ENCODE measurements at places on chromosomes 11 and 22.

DNA sequence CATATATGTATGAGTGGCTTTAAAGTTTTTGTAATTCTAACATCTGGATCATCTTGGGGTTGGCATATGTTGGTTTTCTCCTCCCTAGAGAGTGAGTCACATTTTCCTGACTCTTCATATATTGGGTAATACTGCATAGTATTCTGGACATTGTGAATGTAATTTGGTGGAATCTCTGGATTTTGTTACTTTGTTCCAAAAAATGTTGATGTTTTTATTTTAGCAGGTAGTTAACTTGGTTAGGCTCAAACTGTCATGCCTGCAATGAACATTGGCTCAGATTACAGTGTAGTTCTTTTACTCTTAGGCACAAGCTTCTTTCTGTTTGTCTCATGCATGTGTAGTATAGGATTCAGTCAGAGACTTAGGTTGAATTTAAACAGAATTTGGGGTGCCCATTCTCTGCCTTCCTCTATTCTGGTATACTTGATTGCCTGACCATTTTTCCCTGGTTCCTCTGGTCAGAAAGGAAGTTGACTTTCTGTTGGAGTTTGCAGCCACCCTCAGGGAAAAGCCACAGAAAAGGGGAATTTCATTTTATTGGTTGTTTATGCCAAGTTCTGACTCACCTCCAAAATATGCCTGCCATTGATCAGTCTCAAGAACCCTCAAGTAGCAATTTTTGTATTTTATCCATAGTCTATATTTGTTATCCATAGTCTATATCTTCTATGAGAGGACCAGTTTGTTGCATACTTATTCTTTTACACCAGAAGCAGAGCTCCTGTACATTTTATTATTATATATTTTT lies 151.7 kb downstream of the UVRAG start:
- no peak for DNase-seq

- no peak for DNase-seq
Observed at GRCh38 chr11:118366287-118366686, 6.9 kb downstream of the UBE4A start.

DNA sequence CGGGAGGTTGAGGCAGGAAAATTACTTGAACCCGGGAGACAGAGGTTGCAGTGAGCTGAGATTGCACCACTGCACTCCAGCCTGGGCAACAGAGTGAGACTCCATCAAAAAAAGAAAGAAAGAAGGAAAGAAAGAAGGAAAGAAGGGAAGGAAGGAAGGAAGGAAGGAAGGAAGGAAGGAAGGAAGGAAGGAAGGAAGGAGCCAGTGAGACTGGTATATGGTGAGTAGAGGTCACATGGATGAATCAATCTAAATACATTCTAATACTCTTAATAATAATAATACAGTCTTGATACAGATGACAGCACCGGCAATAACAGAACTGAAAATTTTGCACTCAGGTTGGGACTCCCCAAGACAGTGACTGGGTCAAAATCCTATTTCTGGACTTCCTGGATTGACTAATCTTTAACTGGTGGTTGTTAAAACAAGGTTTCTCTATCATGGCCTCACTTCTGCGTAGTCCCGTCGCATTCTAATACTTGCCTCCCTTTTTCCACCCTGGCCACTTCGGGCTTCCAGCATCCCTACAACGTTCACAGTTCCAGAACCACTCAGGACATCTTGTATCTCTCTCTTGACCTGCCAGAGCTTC lies 53.5 kb upstream of the EIF3M start:
- DNase-seq, result no peak

- DNase-seq, result peak; percentile 69
Observed at GRCh38 chr22:38202437-38203089, 769 bp downstream of the MAFF start.

DNA sequence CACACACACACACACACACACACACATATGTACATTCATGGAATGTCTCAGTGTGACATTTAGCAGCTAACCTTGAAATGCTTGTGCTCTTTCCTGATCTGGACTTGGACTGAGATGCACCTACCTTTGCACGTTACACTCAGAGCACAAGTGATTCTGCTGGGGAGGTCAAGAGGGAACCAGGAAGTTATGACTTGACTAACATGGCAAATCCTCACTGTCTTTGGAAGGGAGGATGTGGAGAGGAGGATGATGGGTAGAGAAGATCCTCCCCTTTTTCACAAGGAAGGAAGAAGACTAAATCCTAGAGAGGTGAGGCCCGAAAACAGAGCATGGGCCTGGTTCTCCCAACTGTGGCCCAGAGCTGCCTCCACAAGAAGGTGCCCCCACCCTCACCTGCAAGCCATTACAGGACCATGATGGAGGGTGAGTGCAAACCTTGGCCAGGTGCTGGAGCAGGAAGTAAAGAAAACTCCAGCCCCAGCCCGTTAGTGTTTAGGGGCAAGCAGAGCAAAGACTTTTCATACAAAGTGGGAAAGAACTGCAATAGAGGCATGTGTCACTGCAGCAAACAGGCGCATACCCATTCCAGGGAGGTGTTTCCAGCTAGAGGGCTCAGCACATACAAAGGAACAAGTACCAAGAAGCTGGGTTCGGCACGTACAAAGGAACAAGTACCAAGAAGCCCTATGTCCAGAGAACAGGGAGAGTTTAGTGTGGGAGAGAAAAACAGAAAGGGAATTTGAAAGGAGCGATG lies 26.4 kb downstream of the SCN4B start:
- no peak for DNase-seq

DNA sequence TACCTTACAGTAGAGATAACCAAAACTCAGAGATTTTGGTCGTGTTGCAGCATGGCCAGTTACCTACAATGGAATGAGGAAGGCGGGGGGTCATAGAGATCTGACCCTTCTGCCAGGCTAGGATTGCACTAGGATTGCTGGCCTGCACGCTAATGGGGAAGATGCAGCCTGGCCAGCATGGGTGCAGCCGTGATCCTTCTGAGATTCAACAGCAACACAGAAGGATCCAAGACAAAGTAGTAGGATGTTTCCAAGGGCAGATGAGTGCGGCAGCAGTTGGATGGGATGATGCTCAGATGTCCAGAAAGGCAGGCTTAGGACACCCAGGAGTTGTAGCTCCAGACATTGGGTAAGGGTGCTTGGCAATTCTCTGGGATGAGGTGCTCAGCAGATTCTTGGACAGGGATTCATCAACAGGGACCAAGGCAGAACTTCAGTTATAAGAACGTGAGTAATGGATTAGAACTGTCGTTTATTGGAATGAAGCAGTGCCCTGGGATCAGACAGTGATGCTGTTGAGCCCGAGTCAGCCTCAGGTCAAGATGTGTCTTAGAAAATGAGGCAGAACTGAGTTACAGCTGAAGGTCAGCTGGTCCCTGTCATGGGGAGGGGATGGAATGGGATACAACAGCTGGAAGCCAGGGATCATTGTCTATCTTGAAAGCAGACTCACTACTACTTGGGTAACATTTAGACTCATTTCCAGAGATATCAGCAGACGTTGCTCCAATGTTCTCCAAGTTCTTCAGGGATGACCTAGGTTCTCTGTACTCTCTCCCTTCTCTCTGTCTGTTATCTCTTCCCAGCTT lies 71.0 kb downstream of the PARVA start:
- no peak for DNase-seq

- DNase-seq, result no peak
Observed at GRCh38 chr11:61967924-61968757, 707 bp upstream of the FTH1 start.

DNA sequence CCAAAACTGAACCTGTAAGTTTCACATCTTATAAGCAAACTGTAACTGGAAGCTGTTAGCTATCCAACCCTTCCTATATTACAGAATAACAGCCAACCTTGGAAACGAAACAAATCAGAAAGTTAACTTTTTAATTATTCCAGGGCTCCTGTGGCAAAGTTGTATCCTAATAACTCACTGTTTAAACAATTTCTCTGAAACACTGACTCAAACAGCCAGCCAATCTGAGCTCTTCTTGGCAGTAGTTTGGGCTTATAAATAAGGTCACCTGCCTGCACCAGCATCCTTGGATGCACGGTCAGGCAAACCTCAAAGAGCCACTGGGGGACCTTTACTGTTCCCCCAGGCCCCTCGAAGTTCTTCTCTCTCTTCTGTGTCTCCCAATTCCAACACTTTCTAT lies 5.0 kb downstream of the CELSR1 start:
- no peak for DNase-seq

DNA sequence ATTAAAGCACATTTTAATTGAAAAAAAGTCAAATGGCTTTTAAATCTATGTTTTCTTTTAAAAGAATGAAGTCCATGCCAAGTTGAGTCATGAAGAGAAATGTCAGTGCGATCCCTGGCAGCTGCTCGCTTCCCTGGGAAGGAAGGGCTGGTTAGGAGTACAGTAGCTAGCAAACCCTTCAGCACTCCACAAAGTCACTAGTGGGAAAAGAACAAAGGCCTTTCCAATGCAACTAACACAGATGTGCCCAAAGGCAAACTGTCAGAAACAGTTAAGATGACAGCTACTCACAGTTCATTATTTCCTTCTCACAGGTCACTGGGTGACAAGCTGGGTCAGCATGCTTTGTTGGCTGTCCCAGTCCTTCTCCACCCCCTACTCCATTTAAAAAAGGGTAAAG lies 308.7 kb downstream of the DCDC1 start:
- no peak for DNase-seq

GRCh38 chr11:133919330-133920108 lies 37.2 kb downstream of the IGSF9B start:
- no peak for DNase-seq

GRCh38 chr11:79661373-79661772 lies 220.5 kb upstream of the TENM4 start:
- no peak for DNase-seq

GRCh38 chr11:70421123-70421522 lies 22.8 kb downstream of the CTTN start:
- no peak for DNase-seq

DNA sequence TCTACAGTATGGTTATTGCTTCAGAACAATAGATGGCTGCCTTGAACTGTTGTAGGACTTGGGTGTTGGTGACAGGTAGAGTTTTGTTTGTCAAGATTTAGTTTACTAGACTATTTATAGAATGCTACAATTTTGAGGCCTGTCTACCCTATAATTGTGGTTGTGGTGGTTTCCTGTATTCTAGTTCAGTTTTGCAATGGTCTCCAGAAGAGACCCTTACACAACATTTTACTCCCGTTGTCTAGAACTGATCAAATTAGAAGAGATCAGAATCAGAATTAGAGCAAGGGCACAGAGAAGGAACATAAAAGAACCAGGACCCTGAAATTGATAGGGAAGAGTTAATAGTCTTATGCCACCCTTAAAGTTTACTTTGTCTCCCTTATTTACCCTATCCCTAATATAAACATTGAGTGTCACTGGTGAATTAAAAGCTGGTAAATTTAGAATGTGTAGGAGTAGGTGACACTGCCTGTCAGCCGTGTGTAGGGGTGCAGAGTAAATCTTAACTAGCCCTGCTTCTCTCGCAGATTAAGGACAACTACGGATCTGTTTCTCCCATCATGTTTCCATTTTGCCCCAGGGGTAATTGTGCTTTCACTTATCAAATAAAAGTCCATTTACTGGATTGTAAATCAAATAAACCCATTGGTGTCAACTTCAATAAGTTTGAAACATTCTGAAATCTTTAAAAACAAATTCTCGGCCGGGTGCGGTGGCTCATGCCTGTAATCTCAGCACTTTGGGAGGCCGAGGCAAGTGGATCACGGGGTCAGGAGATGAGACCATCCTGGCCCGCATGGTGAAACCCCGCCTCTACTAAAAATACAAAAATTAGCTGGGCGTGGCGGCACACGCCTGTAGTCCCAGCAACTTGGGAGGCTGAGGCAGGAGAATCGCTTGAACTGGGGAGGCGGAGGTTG lies 10.9 kb upstream of the PHLDB1 start:
- DNase-seq, result no peak

GRCh38 chr11:113256431-113257202 lies 57.8 kb upstream of the TTC12 start:
- DNase-seq, result no peak

DNA sequence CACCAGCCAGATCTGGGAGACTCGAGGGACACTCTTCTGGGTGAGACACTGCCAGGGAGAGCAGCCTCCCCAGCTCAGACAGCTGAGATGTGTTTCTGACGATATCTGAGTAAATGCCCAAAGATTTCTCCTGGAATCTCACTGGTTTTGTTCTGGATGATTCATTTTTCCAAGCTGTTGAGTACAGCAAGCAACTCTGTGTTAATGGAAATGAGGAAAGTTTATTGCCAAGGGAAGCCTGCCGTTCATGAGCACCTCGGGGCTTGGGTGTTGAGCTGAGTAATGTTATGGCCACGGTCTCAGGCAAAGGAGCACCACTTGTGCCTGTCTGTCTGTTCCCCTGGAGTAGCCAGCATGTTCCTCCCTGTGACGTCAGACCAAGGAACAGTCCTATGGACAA lies 1132.4 kb downstream of the BRD1 start:
- DNase-seq, result peak; percentile 52

DNA sequence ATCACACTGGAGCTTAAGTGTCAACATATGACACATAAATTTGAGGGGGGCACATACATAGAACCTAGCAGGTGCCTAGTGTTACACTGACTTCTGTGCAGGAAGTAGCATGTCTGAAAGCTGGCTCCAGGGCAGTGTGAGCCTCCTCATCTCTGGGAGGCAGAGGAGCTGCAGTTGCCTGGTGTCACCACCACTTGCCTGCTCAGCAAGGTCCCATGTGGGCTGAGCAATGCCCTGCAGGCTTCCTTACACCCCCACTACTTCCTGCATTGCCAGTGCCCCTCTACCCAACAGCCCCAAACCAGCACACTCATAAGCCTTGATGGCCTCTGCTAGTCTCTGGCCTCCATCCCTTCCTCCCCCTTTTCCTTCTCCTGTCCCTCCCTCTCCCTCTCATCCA lies 165.8 kb downstream of the BUD13 start:
- DNase-seq, result no peak

DNA sequence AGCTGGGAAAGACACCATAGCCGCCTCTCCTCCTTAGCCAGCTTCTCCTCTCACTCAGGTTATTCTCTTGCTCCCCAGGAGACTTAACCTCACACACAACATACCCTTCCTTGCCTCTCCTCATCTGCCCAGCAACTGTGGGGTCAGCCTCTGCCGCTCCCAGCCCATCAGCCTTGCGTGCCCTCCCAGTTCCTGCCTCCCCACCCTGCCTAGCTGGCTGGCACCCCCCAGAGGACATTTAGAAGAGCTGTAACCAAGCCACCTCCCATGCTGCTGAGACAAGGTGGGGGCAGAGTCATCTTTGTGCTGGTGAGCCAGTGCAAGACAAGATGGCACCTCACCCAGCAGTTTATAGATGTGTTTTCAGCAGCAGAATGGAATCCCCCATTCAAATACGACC lies 38.2 kb downstream of the TOM1 start:
- no peak for DNase-seq

GRCh38 chr11:27233654-27234042 lies 129.4 kb downstream of the CCDC34 start:
- no peak for DNase-seq

DNA sequence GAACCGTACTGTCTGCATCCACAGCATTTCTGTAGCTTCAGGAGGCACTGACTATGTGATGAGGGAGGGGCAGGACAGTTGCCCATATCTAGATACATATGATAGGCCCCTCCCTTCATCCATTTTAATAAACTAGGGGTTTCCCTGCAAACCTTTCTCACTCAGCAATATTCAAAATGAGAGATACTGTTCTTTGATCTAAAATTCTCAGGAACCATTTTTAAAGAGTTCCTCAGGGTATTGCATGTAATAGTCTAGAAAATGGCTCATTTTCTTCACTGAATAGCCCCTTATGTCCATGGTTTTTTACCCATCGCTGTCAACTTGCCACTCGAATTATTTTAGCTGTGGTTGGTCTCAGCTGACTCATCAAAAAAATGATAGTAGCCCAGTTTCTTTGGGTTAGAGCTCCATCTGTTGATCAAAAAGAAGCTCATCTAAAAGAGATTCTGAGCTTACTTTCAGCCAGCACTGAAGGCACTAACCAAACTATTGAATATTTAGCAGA lies 37.0 kb upstream of the DNAJB7 start:
- DNase-seq, result peak; percentile 25
